ENCODE measurements at places on chromosomes 7 and 10. TPM values are rescaled to one million over a fixed set of nuclear protein-coding genes. Genes with fewer than 3 reads are reported as not detected.
A peak's percentile ranks its signal among the peaks of the same experiment; 100 is the strongest.

TMEM229A gene
- not detected for total RNA-seq

GIMAP1 gene
- 0.11 TPM for total RNA-seq

HGF gene
- total RNA-seq = 0.02 TPM

DNA sequence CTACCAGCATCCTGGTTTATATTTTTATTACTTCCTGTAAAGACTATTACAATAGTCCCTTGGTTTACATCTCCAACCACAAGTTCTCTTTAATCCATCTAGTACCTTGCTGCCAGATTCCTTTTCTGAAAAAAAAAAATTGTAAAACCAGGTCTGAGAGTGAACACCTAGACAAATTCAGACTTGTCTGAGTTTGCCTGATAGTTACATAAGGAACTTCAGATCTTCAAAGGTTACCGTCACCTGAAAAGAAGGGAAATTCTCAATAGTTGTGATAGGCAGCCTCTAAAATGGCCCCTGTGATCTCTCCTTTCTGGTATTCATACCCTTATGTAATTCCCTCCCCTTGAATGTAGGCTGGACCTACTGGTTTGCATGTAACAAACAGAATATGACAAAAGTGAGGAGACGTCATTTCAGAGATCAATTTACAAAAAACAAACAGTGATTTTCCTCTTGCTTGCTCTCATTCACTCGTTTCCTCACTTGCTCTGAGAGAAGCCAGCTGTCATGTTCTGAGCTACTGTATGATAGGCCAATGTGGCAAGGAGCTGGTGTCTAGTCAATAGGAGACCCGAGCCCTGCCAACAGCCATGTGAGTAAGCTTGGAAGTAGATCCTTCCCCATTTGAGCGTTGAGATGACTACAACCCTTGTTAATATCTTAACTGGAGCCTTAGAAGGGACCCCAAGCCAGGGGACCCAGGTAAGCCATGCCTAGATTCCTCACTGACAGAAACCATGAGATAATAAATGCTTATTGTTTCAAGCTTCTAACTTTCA lies 110.9 kb upstream of the LSM8 start:
- no peaks in the 10 kb centered on the region for H3K27me3 ChIP-seq
- H3K36me3 ChIP-seq = no peaks in the 10 kb centered on the region
- H3K4me1 ChIP-seq = no peaks in the 10 kb centered on the region
- no peak overlapping the region for H3K27ac ChIP-seq

DNA sequence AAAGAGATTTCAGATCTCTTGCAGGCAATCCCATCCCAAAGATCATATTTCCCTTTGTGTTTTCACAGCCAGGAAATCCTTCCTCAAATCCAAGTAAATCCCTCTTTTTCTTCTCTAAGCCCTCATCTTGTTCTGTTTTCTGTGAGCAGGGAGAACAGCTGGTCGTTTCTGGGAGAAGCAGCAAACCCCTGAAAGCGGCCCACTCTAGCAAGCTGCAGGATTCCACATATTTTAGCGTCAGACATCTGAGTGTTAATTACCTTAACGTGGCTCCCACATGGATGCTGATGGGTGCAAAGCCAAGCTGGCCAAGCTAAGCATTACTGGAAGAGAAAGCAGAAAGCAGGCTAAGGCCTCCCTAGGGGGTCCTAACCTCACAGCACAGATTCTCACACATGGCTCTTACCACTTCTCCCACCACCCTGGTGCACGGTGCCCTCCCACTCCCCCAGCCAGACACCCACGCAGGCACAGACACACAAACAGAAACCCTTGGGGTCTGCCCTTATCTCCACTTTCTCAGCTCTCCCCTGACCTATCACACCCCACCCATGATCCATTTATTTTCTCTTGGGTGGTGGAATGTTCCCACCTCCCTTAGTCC lies 551.0 kb upstream of the AUTS2 start:
- no peak overlapping the region for H3K4me3 ChIP-seq
- H3K27me3 ChIP-seq = no peaks in the 10 kb centered on the region
- no peaks in the 10 kb centered on the region for H3K36me3 ChIP-seq
- DNase-seq = no peak
- no peaks in the 10 kb centered on the region for H3K4me1 ChIP-seq

DNA sequence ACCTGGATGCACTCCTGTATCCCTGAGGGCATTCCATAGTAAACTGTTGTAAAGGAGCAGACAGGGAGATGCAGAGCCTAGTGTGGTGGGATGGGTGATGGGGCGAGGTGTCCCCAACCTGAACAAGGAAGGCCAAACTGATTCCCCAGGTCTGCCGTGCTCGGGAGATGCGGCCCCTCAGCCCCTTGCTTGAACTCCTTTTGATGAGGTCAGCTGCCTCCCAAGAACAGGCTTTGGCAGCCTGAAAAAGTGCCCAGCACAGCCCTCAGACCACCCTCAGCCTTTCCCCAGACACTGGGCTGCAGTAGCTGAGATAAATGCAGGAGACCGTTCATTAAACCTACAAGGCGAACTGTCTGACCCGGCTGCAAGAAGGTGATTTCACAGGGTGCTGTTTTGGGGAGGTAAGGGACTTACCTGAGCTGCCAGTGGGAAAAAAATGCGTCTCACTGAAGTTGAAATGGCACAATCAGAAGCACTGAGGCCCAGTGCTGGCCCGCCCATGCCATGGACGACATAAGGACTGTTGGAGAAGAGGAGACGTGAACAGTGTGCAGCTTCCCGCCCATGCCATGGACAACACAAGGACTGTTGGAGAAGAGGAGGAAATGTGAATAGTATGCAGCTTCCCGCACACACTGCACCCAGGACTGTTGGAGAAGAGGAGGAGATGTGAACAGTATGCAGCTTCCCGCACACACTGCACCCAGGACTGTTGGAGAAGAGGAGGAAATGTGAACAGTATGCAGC lies 148.4 kb upstream of the FAM20C start:
- no peak overlapping the region for H3K4me3 ChIP-seq
- no peaks in the 10 kb centered on the region for H3K4me1 ChIP-seq
- H3K27me3 ChIP-seq = peaks cover 62% of the 10 kb centered on the region
- no peaks in the 10 kb centered on the region for H3K36me3 ChIP-seq
- DNase-seq = no peak
- H3K27ac ChIP-seq = no peak overlapping the region

DNA sequence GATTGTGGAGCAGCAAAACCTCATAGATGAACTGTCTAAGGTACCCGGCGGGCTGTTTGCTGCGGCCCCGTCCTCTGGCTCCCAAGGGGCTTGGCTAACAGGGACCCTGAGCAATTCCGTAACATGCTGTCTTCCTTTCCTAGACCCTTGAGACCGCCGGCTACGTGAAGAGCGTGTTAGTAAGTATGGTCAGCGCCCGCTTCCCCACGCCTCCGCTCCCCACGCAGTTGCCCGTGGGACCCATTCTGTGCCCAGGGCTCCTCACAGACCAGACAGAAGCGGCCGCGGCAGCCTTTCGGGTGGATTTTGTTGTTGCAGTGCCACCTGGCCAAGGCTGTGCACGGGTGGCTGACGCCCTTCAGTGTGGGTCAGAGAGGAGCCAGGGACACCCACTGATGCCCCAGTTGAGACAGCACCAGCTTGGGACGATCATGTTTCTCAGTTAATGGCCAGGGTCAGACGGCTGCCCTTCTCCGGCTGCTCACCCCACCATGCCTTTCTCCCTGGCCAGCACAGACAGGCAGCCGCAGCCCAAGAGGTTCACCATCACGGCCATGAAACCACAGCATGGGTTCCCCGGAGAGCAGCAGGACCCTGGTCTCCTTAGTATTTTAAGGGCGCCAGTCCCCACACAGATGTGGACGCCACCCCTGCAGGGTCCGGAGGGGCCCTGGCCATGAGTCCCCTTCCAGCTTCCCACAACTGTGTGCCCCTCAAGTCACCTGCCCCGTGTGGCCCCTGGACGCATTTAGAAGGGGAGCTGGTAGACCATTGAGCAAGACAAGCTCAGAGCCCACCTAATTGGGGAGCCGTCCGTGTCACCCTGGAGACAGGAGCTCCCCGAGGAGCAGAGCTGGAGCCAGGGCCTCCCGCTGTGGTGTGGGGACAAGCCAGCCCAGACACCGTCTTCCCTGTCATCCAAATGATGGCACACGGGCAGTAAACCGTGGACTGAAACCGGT lies 49.4 kb upstream of the DPYSL4 start:
- no peaks in the 10 kb centered on the region for H3K36me3 ChIP-seq
- DNase-seq = no peak
- no peak overlapping the region for H3K27ac ChIP-seq
- H3K27me3 ChIP-seq = peaks cover 8% of the 10 kb centered on the region
- H3K4me3 ChIP-seq = no peak overlapping the region

DNA sequence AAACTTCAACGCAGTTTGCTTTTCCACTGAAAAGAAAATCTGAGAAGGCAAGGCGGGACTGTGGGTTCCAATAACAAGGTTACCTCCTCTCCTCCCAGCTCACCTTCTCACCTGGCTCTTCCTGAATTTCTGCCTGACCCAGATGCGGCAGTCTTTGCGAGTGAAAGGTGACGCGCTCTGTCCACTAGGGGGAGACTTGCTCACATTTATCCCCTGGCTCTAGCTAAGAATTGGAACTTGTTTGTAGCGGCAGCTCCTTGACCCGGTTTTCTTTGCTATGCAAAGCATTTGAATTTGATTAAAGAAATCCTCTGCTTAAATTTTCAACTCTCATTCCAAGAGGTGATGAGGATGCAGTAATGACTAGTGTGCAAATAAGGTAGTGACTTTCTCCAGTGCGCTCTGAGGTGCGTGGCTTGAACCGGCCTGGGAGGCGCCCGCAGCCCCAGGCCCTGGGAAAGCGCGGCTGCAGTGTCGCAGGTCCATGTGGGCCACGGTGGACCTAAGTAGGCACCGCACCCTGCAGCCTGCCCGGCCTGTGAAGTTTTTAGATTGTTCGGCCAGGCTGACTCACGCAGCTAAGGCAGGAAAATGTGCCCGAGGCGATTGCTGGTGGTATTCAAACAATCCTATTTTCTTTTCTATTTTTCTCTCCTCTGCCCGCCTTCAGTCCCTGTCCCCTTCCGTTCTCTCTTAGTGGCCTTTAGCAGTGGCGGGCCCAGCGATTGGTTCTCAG lies 336.9 kb upstream of the NPSR1 start:
- H3K27me3 ChIP-seq = no peaks in the 10 kb centered on the region
- H3K27ac ChIP-seq = no peak overlapping the region
- peak; percentile 60 for DNase-seq
- no peak overlapping the region for H3K4me3 ChIP-seq
- H3K4me1 ChIP-seq = no peaks in the 10 kb centered on the region

DNA sequence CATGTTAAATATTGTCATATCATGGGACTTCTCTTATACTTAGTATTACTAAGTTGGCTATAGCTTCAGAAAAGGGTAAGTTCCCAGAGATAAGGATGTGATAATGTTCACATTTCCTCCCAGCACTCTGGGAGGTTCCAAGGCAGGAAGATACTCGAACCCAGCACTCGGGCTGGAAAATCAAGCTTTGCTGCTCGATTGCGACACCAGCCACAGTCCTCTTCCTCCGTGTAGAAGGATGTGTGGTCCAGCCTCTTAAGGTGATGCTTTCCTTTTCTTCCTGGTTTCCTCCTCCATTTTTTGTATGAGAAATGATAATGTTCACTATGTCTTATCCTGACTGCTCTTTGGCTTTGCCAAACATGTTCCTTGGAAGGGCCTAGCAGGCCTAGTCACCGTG lies 3.2 kb downstream of the BMS1 start:
- H3K4me3 ChIP-seq = no peak overlapping the region
- DNase-seq = no peak
- peaks cover 12% of the 10 kb centered on the region for H3K4me1 ChIP-seq
- no peaks in the 10 kb centered on the region for H3K27me3 ChIP-seq
- H3K36me3 ChIP-seq = peaks cover 67% of the 10 kb centered on the region

DNA sequence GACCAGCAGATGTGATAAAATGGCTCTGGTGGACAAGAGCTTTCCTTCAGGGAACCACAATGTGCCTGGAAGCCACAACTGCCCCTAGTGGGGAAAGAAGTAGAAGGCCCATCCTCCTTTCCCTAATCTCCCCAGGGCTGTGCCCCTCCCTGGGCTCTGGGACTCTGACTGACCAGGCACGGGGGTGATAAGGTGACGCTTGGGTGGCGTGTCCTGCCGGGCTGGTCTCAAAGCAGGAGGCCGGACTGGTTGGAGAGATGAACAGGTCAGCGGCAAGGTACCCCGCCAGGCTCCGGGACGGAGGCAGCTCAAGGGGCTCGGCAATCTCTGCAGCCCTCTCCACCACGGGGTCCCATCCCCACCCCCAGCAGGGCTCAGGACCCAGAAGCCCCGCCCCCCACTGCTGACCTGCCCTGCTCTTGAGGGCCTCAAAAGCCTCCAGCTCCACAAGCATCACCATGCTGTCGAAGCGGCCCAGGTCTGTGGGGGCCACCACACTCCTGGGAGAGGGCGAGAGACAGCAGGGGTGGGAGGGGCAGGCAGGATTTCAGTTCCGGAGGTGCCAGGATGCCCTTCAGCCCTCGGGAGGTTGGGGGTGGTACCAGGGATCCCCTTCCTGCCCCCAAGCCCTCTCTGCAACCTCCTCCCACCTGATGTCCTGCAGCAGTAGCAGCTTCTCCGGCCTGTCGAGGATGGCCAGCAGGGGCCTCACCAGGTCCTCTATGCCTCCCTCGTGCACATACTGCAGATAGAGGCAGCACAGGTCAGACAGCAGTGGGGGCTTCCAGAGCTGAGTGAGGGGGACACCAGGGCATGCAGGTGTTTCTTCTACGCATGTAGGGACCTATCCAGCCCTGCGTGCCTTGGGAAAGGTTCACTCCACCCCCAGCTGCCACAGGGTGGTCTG lies 12.2 kb downstream of the LZTS2 start:
- H3K36me3 ChIP-seq = peaks cover 7% of the 10 kb centered on the region
- H3K27ac ChIP-seq = no peak overlapping the region
- H3K27me3 ChIP-seq = no peaks in the 10 kb centered on the region

- peak; percentile 18 for DNase-seq
- no peaks in the 10 kb centered on the region for H3K27me3 ChIP-seq
- no peaks in the 10 kb centered on the region for H3K36me3 ChIP-seq
- no peaks in the 10 kb centered on the region for H3K4me1 ChIP-seq
- no peak overlapping the region for H3K4me3 ChIP-seq
- no peak overlapping the region for H3K27ac ChIP-seq
Observed at GRCh38 chr7:19747740-19748339, 25.6 kb downstream of the TMEM196 start.

DNA sequence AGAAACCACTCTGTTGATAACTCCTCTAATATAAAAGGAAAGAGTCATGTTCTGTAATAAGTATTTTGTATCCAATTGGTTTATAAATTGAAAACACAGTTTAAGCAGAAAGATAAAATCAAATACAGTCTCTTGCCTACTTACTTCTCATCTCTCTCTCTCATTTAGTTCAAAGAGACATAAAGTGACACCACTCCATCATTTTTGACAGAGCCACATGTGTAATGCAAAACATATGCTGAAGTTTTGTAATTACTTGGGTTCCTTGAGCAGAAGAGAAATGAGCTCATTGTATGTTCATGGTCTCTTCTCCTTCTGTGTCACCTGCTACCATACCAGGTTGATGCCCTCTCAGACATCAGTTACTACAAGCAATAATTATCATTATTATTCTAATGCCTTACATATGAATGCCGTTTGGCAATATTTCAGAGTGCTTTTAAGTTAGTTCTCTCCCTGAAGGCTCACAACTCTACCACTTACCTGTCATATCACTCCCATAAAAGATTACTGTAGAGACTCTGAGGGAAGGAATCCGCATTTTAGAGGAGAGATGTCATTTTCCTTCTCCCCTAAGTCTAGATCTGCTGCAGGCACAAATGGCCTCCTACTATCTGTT lies 59.9 kb upstream of the SKAP2 start:
- no peaks in the 10 kb centered on the region for H3K4me1 ChIP-seq
- no peaks in the 10 kb centered on the region for H3K27me3 ChIP-seq
- no peaks in the 10 kb centered on the region for H3K36me3 ChIP-seq
- no peak for DNase-seq

- no peaks in the 10 kb centered on the region for H3K4me1 ChIP-seq
- no peak overlapping the region for H3K27ac ChIP-seq
- H3K36me3 ChIP-seq = peaks cover 70% of the 10 kb centered on the region
- no peak overlapping the region for H3K4me3 ChIP-seq
Observed at GRCh38 chr10:77794256-77795142, 132.1 kb downstream of the DLG5 start.
